ENCODE measurements at places on chromosomes 6 and 20.

- no peak for DNase-seq
- H3K27me3 ChIP-seq, result no peaks in the 10 kb centered on the region
- H3K4me3 ChIP-seq, result no peak overlapping the region
- H3K36me3 ChIP-seq, result no peaks in the 10 kb centered on the region
These were observed 66.3 kb downstream of the MAP7 start for GRCh38 chr6:136483906-136484305.

DNA sequence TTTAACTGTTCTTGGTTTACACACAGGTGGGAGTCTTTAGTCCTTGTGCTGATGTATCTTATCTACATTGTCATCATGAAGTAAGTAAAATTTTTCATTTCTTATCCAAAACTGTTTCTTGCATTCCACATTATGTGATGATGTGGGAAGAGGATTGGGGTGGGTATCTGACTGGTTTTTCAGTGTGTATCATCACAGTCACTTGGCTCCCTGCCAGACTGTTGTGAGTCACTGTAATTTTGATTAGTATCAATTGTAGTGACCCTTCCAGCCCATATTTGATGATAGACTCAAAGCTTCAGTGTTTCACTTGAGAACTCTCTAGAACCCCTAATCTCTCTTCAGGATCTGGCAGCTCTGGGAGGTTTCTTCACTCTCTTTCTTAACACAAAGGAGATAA lies 84.5 kb upstream of the RIN2 start:
- H3K27me3 ChIP-seq, result no peaks in the 10 kb centered on the region
- DNase-seq, result no peak
- H3K27ac ChIP-seq, result no peak overlapping the region
- H3K4me3 ChIP-seq, result no peak overlapping the region

DNA sequence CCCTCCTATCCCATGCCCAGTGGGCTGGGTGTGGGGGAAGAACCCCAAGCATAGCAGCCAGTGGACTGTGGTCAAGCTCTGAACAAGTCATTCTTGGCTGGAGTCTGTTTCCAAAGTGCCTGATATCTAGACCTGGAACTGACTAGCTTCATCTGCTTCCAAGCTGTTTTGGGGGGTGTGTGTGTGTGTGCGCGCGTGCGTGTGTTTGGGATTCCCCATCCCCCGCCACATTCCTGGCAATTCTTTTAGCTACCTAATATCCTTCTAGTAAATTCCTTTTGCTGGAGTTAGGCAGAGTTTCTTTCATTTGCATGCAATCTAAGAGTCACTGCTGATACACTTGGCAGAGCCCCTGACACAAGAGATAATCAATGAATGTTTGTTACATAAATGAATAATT lies 7.8 kb downstream of the PAK5 start:
- no peak overlapping the region for H3K27ac ChIP-seq
- H3K27me3 ChIP-seq, result no peaks in the 10 kb centered on the region
- DNase-seq, result no peak
- no peak overlapping the region for H3K4me3 ChIP-seq
- H3K4me1 ChIP-seq, result no peaks in the 10 kb centered on the region

DNA sequence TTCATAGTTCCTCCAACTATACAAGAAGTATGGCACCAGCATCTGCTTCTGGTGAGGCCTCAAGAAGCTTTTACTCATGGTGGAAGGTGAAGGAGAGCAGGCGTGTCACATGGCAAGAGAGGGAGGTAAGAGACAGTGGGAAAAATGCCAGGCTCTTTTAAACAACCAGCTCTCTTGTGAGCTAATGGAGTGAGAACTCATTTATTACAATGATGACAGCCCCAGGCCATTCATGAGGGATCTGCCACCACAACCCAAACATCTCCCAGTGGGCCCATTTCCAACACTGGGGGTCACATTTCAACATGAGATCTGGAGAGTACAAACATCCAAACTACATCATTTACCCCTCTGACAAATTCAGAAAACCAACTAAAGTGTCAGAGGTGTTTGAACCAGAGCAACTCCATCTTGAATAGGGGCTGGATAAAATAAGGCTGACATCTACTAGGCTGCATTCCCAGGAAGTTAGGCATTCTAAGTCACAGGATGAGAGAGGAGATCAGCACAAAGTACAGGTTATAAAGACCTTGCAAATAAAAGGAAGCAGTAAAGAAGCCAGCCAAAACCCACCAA lies 2.2 kb upstream of the UBD start:
- no peaks in the 10 kb centered on the region for H3K4me1 ChIP-seq
- no peak overlapping the region for H3K4me3 ChIP-seq
- no peaks in the 10 kb centered on the region for H3K27me3 ChIP-seq
- H3K27ac ChIP-seq, result no peak overlapping the region
- no peak for DNase-seq
- H3K36me3 ChIP-seq, result no peaks in the 10 kb centered on the region

GRCh38 chr6:21137700-21138335 lies 455.7 kb upstream of the SOX4 start:
- no peaks in the 10 kb centered on the region for H3K4me1 ChIP-seq
- no peak for DNase-seq
- no peak overlapping the region for H3K27ac ChIP-seq
- no peaks in the 10 kb centered on the region for H3K27me3 ChIP-seq

Data from DND-41 (cell line).